ENCODE measurements at places on chromosomes 3 and 15.

- ATAC-seq = no peak
Measured at GRCh38 chr3:87626546-87626945, 350.2 kb upstream of the POU1F1 start.

- no peak for ATAC-seq
Measured at GRCh38 chr3:105503191-105503593, 136.5 kb downstream of the ALCAM start.

DNA sequence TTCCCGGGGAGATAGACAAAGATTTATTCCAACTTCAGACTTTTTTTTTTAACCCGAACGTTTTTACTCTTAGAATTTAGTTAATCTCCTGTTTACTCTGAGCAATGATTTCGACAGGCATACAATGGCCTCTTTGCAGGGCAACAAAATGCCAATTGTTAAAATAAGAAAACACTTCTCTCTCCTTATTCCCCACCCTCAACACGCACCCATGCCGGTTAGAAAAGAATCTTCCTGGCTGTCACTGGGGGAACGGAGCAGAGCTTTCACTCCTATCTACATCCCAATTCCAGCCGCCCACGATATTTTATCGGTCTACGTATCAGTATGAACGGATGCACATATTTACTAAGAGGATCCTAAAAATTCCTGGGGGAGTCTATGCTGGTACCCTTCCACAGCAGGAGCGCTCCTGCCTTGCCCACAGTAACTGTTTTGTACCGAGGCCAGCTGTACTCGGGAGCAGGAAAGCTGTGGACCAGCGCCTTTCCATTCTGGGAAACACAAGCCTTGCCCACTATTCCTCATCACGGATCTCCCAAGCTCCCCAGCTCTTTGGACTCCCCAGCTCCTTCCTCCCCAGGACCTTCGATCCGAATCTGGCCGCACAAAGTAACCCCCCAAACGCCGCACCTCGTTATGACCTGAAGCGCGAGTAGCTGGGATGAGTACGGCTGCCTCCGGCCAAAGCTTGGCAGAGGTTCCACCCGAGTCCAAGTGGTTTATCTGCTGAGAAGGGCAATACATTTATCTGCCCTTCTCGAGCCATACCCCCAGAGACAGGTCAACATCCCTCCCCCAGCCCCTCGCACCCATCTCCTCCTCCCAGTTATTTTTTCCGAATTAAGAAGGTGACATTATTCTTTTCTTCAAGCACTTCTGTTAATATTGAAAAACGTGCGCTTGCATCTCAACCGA is 2.2 kb upstream of the FOXB1 start:
- ATAC-seq = no peak

DNA sequence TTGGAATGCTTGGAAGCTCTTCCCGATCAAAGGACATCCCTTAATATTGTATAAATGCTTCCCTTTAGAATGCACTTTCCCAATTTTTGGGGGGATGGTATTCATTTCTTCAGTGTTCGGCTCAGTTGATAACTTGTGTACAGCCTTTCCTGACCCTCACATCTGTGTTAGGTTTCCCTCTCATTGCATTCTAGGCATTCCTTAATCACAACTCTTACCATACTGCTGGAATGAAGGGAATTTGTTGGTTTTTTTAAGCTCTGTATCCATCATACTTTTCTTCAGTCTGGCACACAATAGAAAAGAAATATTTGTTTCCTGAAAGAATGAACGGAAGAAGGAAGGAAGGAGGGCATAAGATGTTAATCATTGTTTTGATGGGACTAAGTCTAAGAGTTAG is 119.5 kb downstream of the CHST2 start:
- ATAC-seq = no peak
